ENCODE measurements at places on chromosomes 7 and 10.

DNA sequence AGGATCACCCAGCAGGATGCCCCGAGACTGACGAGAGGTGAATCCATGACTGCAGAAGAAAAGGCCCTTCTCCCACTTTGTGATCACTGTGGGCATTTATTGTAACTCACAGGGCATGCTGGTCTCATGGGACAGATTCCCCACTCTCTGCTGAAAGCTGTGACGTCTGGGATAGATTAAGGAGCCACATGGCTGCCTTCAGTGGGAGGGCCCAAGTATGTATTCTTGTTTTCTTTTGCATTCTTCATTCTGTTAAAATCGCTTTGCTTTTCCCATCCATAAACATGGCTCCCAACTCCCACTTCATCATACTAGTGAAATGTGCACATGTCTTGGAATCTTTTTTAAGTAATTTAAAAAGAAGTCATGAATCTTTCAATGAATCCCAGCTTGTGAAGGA, 67.2 kb downstream of the FAM107B start:
- no peak for DNase-seq

- no peak for DNase-seq
Observed at GRCh38 chr7:24356718-24357386, 72.9 kb downstream of the NPY start.

DNA sequence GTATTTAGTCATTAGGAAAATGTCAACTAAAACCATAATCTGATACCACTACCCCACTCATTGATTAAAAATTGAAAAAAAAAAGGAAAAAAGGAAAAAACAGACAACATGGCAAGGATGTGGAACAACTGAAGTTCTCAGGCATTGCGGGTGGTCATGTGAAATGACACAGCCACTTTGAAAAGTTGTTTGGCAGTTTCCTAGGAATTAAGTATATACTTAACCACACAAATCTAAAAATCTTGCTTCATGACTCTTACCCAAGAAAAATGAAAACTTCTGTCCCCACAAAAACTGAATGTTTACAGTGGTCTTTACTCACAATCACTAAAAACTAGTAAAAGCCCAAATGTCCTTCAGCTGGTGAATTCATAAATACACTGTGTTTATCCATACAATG, 254.5 kb downstream of the AHR start:
- DNase-seq = no peak

- DNase-seq = no peak
Observed at GRCh38 chr7:36261019-36261754, 108.1 kb downstream of the EEPD1 start.

- no peak for DNase-seq
Observed at GRCh38 chr7:50778189-50778588, 4.5 kb downstream of the GRB10 start.

- DNase-seq = no peak
Observed at GRCh38 chr7:50644586-50644985, 79.4 kb upstream of the DDC start.

DNA sequence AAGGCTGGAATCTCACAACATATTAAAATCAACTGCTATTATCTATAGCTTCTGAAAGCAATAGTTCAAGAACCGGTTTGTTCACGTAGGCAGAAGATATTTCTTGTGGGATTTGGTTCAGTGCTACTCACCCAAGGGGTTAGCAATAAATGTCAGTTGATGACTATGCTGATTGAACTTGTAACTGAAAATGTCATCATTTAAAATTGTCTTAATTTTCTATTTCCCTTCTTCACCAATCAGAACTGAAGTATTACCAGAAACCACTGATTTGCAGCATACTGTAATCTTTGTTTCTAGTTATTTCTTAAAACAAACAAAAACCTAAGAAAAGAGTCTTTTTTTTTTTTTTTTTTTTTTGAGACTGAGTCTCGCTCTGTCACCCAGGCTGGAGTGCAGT, 46.1 kb downstream of the CPEB3 start:
- DNase-seq = no peak
